RCC 7860 (cell line): ENCODE measurements at places on chromosomes 3 and 15.

GRCh38 chr3:24628523-24629258 is 134.0 kb upstream of the THRB start:
- no peak for DNase-seq

- no peak for DNase-seq
Observed at GRCh38 chr3:126051741-126052140, 32.2 kb downstream of the SLC41A3 start.

GRCh38 chr3:189690237-189690636 is 59.0 kb downstream of the TP63 start:
- DNase-seq: no peak

DNA sequence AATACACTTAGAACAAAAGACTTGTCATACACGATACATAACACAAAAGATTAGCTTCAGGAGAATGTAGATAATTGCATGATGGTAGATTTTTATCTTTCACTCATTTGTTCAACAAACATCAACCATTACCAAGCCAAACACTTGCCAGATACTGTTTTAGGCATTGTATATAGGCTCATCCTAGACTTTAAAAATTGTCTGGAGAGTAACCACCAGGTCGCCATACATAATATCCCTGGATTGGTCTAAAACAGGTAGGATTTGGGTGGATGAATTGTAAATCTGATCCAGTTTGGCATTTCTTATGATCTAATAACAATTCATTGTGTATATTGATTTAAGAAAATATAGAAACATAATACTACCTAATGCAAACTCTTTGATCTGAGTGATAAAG is 22.8 kb downstream of the GPR15 start:
- no peak for DNase-seq

DNA sequence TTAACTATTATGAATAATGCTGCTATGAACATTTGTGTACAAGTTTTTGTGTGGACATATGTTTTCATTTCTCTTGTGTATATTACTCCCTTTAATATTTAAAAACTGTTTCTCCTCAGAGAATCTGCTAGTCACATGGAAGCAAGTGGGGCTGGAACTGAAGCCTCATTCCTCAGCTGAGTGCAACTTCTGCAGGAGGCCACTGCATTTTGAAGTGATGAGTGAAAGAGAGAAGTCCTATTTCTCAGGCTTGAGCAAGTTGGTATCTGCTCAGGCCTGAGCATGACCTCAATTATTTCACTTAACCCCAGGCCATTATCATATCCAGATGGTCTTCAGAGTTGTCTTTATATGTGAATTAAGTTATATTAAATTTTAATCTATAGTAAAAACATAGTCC is 11.5 kb downstream of the TLR9 start:
- no peak for DNase-seq

DNA sequence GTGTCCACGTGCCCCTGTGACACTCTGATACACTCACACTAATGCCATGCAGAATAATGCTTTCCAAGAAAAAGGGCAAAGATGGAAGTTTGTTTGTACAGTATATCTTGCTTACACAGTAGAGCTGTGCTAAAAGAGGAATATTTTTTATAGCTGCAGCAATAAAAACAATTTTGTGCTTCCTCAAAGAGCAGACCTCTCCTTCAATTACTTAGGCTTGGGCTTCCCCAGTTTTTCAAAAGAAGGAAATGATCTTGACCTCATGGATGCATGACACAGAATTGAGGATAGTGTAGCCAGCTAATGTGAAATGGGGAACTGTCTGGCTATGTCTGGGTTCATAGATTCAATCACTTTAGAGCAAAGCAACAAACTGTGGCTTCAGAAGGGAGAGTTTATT is 137.4 kb downstream of the STT3B start:
- DNase-seq: no peak

DNA sequence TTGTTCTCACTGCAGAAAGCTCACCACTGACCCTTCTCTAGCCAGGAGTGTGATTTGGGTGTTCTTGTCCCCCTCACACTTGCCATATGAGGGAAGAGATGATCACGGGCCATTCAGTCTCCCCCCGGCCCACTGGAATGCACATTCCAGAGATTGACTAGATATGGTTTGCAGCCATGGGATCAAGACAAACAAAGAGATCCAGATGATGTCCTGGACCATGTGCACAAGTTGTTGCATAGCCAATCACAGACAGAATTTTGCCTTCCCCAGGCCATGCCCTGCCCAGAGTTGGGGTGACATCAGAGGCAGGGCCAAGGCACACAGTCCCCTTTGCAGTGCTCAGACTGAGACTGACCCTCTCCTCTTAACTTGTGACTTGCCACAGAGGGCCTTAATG is 14.8 kb downstream of the MUC13 start:
- DNase-seq: no peak

GRCh38 chr3:150319900-150320299 is 88.2 kb upstream of the TSC22D2 start:
- DNase-seq: peak; percentile 98

DNA sequence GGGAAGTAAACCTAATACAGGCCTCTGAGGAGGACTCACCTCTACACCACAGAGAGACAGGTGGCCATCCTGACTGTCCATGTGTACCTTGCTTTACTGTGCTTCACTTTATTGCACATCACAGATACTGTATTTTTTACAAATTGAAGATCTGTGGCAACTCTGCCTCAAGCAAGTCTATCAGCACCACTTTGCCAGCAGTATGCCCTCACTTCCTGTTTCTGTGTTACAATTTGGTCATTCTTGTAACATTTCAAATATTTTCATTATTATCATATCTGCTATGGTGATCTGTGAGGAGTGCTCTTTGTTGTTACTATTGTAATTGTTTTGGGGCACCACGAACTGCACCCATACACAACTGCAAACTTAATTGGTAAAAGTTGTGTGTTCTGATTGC is 78.0 kb downstream of the BBX start:
- no peak for DNase-seq

DNA sequence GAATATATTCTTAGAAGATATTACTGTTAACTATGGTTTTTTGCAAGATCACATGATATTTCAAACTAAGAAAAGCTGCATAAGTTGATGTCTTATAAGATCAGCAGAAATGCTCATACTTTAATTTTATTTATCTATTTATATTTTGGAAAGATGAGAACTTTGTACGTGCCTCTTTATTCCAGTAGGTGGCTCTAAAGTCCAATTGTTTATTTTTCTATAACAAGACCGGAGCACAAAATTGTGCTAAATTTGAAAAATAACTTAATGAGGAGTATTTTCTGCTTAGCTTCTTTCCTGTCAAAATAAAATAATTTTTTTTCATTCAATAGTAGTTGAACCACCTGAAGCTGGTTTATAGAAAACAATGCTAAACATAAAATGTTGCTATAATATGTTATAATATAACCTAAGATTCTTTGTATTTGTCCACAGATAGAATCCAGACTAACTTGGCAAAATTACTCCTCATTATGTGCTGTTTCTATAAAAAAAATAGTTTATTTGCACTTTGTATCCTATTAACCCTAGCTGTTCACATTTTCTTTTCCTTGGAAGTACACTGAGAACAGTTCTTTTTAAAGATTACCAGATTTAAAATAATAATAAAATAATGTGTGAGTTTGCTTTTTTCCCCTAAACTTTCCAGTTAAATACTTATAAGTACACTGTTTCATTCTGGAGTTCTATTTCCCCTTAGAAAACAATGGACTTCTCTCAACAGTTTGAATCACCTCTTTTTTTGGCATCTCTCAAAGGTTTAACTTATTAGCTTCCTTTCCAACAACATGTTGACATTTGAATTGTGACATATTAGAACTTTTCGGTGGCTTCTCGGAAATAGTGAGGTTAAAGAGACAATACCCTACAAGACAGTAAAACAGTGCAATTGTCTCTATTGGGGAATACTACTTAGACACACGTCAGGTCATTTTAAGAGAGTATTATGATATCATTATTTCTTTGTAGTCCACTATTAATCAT is 530.0 kb downstream of the MECOM start:
- no peak for DNase-seq
